Esophagus muscularis mucosa (tissue), 4 donors: ENCODE measurements at places on chromosomes 11 and 22.
A peak's percentile ranks its signal among the peaks of the same experiment; 100 is the strongest.

- DNase-seq: no peak
Observed at GRCh38 chr11:27612932-27613880, 87.0 kb downstream of the BDNF start.

GRCh38 chr11:46050003-46050461, 71.2 kb downstream of the PHF21A start:
- no peak for DNase-seq

DNA sequence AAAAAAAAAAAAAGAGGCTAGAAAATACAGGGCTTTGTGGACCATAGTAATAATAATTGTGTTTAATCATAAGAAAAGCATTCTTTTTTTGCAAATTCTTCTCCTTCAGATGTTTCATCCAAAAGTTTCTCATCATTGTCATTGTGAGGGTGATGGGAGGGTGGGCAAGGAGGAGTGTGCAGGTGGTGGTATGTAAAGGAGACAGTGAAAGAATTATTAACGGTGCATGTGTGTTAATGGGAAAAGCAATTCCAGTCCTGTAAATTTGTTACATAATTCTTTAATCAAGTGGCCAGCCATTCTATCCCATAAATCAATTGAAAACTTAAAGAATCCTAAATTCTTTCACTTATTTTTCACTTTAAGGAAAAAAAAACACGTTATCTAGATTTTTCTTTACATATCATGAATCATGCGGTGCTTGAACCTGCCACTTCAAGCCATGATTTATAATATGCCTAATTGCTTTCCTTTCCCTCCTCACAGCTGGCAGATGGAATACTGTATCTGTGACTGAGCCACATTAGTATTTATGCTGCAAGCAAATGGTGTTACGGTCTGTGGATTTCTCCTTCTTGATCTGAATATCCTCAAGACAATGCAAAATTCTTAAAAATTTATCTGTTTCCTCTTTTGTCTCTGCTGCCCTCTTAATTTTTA, 318.5 kb downstream of the JRKL start:
- no peak for DNase-seq

GRCh38 chr11:133619397-133619796, 87.1 kb upstream of the OPCML start:
- peak; percentile 87 for DNase-seq

- no peak for DNase-seq
Observed at GRCh38 chr11:14894657-14895598, 2.9 kb upstream of the CYP2R1 start.
